ENCODE measurements at places on chromosomes 5 and 9.

DNA sequence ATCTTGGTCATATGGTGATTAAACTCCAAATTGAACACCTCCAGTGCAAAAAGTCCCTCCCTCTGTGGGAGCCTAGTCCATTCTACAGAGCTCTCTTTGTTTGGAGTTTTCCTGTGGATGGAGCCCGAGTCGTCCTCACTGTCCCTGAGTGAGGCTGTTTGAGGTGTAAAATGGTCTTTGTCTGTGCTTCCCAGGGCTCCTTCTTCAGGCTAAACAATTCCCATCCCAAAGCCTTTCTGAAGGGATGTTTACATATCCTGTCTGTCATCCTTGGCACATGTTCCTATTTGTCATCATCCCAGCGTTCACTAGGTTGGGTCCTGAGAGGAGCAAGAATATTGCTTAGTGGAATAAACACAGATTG, 68.9 kb downstream of the COL27A1 start:
- peak; percentile 66 for DNase-seq

GRCh38 chr5:40484495-40484894, 195.2 kb upstream of the PTGER4 start:
- DNase-seq: no peak

- no peak for DNase-seq
Observed at GRCh38 chr5:6349387-6349786, 29.0 kb downstream of the MED10 start.

- DNase-seq: no peak
Observed at GRCh38 chr5:154366353-154366752, 79.4 kb upstream of the SAP30L start.

GRCh38 chr5:65127161-65127901, 354.4 kb downstream of the ADAMTS6 start:
- no peak for DNase-seq

DNA sequence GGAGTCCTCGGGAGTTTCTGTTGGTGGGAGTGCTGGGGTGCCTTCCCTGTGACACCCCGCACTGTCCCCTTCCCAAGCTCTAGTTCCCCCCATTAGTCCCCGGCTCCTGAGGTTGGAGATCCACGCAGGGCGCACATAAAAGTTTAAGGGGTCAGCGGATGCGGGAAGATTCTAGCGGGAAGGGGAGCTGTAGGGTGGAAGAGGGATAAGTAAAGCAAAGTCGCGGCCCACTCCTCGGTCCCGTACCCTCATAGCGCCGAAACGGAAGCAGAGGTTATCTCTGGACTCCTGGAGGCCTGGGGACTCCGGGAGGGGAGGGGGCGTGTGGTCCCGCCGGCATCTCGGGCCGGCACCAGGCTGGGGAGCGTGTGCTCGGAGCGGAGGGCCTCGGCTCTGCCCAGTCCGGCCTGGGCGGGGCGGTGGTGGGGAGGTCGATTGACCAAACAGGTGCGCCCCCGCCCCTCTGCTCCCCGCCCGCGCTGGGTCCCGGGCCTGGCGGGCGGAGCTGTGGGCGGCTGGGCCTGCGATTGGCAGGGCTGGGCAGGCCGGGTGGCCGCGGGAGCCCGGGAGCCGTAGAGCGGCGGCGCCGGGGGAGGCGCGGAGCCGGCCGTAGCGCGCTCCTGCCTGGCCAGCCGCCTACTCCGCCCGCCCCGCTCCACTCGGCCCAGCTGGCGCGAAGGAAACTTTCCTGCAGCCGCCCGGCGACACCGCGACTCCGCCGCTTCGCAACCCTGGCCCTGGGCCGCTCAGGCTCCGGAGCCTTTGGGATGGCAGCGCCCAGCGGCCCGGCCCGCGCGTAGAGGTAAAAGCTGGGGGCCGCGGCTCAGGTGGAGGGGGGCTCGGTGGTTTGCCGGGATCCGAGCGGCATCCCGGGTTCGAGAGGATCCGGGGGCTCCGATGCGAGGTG, 52.2 kb upstream of the DAB2IP start:
- peak; percentile 27 for DNase-seq

Data from SW 1271 (cell line).